ENCODE measurements at places on chromosomes 2 and 18.

DNA sequence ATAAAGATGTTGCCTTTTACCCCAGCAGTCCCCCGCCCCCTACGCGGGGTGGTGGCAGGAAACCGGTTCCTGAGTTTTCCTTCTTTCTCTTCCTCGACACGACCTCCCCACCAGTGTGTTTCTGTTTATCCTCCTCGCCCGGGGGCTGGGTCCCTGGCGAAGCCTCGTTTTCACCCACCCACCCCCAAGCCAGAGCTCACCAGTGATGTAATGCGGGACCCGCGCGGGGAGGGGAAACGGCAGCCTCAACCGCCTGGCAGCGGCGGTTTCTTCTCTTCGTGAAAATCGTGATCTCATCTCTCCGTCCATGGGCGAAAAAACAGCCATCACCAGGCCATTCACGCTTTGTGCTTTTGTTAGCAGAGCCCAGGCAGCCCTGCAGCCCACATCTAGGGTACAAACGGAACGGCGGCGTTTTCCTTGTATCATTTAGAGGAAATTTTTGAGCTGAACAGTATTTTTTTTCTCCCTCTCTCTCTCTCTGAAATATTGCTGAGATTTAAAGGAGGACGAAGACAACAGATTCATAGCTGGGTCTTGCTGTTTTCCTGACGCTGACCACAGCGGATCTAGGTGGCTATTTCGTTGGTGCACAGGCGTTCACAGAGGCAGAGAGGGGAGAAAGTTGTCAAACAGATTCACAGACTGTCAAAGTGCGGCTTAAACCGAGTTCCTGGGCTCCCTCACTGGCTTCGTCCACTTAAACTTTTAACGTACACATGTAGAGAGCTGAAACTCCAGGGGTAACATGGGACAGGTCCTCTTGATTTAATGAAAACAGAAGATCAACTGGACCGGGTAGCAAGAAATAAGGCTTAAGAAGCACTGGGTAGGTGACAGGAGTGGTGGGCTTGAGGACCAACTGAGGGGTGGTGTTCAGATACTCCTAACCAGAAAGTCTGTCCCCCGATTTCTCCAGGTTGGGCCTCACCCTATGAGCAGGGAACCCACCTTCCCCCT lies 21.9 kb upstream of the PAX3 start:
- DNase-seq, result no peak

GRCh38 chr18:56451188-56451587 lies 187.2 kb downstream of the TXNL1 start:
- no peak for DNase-seq

DNA sequence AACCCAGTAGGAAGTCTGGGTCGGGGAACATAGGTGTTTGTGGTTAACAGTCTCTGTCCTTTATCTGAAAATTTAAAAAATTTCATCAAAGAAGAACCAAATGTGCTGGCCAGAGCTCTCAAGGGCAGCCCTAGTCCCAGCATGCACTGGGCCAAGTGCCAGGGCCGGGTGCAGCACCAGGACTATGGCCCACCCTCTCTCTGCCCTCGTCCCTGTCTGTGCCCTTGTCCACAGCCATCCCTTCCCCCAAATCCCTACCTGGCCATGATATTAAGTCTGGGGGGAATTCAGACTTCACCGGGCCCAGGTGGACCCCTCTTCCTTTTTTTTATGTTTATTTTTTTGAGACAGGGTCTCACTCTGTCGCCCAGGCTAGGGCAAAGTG lies 14.4 kb upstream of the ZFP36L2 start:
- DNase-seq, result no peak

- no peak for DNase-seq
Measured at GRCh38 chr2:33134086-33134771, 187.5 kb downstream of the LTBP1 start.

GRCh38 chr2:239298116-239298804 lies 102.6 kb downstream of the HDAC4 start:
- no peak for DNase-seq

- DNase-seq, result no peak
Measured at GRCh38 chr18:74225193-74225840, 66.4 kb downstream of the CYB5A start.

DNA sequence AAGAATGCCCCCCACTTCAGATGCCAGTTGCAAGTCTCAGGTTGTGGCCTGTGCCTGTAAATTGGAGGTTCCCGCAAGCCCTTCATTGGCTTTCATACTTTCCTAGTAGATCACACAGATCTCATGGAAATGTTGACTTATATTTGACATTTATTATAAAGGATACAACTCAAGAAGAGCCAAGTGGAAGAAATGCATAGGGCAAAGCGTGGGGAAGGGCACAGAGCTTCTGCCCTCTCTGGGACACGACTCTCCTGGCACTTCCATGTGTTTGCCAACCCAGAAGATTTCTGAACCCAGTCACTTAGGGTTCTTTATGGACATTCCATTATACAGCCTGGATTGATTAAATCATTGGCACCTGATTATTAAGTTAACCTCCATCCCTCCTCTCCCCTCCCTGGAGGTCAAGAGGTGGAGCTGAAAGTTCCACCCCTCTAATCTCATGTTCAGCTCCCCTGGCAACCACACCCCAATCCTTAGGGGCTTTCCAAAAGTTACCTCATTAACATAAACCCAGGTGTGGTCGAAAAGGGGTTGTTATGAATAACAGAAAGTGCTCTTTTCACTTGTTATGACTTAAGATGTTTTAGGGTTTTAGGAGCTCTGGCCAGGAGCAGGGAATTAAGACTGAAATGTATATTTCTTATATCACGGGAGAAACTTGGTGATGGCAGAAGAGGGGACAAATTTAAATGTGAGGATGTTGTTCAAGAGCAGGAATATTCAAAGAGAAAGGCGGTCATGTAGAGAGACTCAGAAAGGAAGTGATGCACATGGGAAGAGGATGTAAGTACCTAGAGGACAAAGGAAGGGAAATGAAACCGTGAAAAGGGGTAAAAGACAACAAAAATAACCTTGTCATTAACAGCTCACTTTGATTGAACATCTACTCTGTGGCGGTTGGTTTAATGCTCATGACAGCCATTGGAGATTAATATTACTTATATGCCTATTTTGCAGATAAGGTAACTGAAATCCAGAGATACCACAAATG lies 31.8 kb downstream of the SP100 start:
- DNase-seq, result no peak

DNA sequence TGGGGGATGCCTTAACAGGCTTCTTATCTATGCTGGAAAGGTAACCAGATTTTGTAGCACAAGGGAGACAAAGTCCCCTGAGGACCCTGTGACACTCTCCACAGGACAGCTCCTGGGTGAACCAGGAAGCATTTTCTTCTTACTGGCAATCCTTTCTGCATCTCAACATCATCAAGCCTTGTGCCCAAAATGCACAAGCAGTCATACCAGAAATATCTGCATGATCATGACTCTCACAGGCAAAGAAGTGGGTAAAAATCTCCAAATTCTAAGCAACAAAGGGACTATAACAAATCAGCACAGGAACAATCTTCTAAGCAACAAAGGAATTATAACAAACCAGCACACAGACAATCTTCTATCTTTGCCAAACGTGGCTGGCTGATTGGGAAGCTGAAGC lies 99.1 kb upstream of the CD226 start:
- no peak for DNase-seq

GRCh38 chr18:59057969-59058368 lies 81.7 kb upstream of the SEC11C start:
- no peak for DNase-seq

GRCh38 chr2:68925295-68925896 lies 27.3 kb downstream of the GKN2 start:
- DNase-seq, result peak; percentile 27

DNA sequence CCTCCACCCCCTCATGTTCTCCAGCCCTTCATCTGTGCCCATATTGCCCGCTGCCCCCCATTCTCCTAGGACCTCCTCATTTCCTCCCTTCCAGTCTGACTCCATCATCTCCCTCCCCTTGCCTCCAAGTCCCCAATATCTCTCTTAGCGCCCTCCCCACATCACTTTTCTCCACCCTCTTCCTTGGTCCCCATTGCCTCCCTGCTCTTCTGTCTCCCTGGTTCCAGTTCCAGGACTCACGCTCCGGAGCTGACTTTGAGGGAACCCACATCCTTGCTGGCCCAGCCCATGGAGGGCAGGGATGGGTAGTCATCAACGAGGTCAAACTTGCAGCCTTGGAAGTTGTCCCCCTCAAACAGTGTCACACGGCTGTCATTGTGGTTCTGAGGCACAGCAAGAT lies 2.6 kb downstream of the CRYBA2 start:
- DNase-seq, result peak; percentile 28

- no peak for DNase-seq
Measured at GRCh38 chr2:31324016-31324633, 90.2 kb downstream of the EHD3 start.

DNA sequence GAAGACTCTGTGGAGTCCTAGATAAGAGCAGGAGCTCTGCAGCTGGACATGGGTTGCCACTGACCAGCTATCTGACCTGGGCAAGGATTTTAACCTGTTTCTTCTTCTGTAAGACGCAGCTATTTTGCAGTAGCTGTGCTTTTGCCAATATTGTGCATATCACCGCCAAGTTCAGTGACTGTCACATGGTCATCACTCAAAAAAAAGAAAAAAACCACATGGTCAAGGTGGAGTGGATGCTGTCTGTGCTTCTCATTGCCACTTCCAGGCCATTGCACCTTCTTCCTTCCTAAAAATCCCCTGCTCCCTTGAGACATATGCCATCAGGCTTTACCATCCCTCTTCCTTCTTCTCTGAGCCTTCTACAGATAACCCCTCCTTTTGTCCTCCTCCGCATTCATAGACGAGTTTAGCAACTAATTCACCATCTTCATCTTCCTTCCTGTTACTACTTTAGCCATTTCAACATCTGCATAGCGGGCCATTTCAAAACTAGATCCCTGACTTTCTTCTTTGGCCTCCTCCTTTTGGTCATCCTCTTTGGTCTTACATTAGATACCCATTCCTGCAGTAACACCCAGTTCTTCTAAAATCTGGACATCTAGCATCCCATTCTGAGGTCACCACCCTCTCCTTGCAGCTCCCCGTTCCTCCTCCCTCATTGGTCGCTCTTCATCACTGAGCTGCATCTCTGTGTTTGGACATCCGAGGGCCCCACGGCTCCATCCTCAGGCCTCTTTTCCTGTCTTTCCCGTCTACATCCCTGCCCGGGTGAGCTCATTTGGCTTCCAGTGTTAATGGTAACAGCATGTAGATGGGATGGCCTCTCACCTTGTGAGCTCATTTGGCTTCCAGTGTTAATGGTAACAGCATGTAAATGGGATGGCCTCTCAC lies 17.8 kb downstream of the RNF144A start:
- DNase-seq, result no peak

- no peak for DNase-seq
Measured at GRCh38 chr18:39604836-39605235, 2039.2 kb upstream of the CELF4 start.

- no peak for DNase-seq
Measured at GRCh38 chr2:39510140-39510539, 73.1 kb upstream of the MAP4K3 start.

- no peak for DNase-seq
Measured at GRCh38 chr2:121911036-121911435, 155.6 kb downstream of the TSN start.

GRCh38 chr18:9428301-9428706 lies 47.0 kb upstream of the RALBP1 start:
- no peak for DNase-seq

DNA sequence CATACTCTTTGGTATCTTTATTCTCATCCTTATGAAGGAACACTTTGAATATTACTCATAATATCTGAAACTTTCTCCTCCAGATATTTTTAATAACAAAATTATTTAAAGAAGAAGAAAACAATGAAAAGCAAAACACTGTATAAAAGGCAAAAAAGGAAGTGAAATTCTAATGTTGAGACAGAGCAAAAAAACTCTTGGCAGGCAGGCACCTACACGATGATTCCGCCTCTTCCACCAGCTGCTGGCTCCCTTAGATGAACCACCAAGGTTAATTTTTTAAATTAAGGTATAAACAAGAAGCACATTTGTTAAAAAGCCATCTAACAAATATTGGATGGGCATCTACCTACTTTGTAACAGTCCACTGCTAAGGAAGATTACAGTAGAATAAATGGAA lies 434.7 kb downstream of the EPHA4 start:
- DNase-seq, result no peak

DNA sequence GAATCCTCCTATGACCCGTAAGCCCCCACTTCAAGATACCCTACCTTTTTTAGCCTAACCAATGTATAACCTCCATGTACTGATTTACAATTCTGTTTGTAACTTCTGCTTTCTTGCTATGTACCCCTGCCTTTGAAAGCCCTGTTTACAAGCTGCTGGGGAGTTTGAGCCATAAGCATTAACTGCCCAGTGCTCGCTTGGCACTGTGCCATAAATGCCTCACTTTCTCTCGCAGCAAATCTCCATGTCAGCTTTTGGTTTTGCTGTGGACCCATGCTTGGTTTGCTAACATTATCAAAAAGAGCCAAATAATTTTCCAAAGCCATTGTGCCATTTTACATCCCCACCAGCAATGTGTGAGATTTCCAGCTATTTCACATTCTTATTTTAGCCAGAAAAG lies 51.8 kb downstream of the TEX51 start:
- no peak for DNase-seq

GRCh38 chr2:181839811-181840210 lies 51.7 kb upstream of the ITPRID2 start:
- DNase-seq, result no peak

- DNase-seq, result no peak
Measured at GRCh38 chr2:200968735-200969134, 5.3 kb upstream of the ORC2 start.

- DNase-seq, result no peak
Measured at GRCh38 chr2:226431288-226431948, 368.2 kb downstream of the IRS1 start.

DNA sequence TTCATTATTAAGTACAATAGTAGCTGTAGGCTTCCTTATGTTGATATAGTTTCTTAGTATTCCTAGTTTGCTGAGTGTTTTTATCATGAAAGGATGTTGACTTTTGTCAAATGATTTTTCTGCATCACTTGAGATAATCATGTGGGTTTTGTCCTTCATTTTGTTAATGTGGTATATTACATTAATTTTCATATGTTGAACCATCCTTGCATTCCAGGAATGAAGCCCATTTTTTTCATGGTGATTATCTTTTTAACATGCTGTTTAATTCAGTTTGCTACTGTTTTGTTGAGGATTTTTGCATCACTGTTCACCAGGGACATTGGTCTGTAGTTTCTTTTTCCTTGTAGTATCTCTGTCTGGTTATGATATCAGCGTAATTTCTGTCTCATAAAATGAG lies 82.9 kb upstream of the CNGA3 start:
- no peak for DNase-seq

- no peak for DNase-seq
Measured at GRCh38 chr2:19611491-19612332, 253.3 kb upstream of the OSR1 start.
